Spleen (tissue), 13 donors: ENCODE measurements at places on chromosomes 7 and 10.

- no peak for DNase-seq
Observed at GRCh38 chr10:74983383-74983782, 128.1 kb upstream of the SAMD8 start.

DNA sequence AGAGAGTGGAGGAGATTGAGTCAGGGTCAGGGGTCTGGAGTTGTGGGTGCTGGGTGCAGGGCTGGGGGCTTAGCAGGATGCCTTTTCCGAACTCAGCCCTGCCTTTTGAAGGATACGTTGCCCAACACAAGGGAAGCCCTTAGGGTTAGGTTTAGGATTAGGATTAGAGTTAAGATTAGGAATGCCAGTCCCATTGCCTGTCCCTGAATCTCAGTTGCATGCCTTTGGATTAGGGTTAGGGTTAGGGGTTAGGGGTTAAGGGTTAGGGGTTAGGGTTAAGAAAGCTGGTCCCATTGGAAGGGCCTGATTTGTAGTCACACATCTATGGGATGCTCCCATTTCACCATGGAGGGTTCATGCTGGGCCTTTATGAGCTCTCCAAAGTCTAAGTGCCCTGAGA, 20.8 kb upstream of the ZNF488 start:
- DNase-seq = no peak

DNA sequence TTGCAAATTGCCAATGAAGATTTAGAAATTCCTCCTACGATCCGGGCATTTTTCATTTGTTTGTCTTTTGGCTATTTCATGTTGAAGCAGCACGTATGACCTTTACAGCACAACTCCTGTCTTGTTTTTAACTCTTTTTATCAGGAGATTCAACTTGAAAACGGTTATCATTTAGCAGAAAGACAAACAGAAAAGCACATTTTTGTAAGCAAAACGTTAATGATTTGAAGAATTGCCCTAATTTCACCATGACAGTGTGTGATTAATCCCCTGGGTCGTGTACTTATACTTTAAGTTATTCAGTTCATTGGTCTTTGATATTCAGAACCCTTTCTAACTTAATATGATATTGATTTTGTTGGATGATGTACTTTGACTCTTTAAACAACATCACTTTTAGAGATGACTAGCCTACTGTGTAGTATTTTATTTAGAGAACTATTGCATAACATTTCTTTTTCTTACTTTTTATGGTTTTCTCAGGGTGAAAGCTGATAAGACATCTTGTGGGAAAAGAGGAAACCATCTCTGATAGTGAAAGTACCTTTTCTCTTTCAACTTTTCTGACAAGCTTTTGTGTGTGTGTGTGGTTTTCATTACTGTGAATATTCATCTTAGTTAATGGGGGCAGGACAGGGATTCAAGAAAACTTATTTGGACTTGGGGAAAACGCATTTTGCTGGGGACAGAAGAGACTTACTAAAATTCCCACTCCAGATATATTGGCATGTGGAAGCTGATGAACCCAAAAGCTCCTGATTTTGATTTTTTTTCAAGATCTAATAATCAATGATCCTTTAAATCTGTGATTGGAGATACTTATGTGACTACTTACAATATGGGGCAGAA, 8.1 kb downstream of the HHEX start:
- no peak for DNase-seq

- DNase-seq = no peak
Observed at GRCh38 chr10:76334255-76334654, 902.8 kb downstream of the LRMDA start.

- DNase-seq = no peak
Observed at GRCh38 chr7:155987681-155988235, 175.5 kb upstream of the SHH start.

GRCh38 chr10:4653160-4653559, 172.8 kb upstream of the AKR1E2 start:
- DNase-seq = no peak

GRCh38 chr7:149772956-149773434, 393 bp downstream of the ZNF467 start:
- DNase-seq = peak; percentile 91

GRCh38 chr10:82628373-82628772, 753.4 kb downstream of the NRG3 start:
- DNase-seq = no peak

DNA sequence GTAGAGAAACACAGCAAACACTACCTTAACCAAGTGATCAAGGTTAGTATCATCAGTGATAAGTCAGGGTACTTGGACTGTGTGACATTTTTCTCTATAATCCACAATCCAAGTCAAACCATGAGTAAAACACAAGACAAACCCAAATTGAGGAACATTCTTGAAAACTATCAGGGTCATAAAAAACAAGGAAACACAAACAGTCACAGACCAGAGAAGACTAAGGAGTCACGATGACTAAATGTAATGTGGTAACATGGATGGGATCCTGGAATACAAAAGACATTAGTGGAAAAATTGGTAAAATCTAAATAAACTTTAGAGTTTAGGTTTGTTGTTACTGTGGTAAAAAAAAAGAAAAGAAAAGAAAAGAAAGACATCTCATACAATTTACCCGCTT, 103.8 kb downstream of the ARMH3 start:
- DNase-seq = no peak

- no peak for DNase-seq
Observed at GRCh38 chr7:80859272-80859970, 59.4 kb downstream of the SEMA3C start.

DNA sequence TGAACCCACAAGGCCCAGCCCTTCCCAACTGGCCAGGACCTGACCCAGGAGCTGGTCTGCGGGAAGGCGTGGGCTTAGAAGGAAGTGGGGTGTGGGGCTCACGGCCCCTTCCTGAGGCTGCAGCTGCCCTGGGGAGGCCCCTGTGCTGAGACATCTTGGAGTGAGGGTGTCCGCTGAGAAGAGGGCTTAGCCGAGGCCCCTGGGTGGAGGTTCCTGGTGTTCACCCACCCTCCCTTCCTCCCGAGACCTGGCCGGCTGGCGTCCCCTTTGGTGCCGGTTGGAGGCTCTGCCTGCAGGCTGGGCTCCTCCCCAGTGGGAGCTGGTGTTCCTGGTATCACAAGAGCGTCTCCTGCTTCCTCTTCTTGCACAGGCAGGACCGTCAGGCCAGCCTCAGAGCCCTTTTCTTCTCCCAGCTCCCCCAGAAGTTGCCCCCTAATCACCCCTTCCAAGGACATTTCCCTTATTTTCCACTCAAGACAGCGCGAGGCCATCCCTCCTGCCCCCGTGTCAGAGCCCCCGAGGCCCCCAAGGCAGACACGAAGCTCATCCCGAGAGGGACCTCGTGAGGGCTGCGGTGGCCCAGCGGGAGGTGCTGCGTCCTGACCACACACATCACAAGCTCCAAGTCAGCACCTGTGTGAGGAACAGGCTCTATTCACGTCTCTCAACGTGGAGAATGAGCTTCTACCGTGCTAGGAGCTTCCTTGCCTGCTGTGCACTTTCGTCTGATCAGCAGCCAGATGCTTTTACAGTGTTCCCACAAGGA, 25.1 kb upstream of the FAM20C start:
- DNase-seq = peak; percentile 79

- DNase-seq = no peak
Observed at GRCh38 chr10:117635826-117636225, 93.3 kb downstream of the EMX2 start.

GRCh38 chr7:112080441-112080840, 125.8 kb downstream of the DOCK4 start:
- no peak for DNase-seq

GRCh38 chr10:23359692-23360380, 15.2 kb upstream of the C10orf67 start:
- DNase-seq = no peak

GRCh38 chr10:44747593-44748172, 163.5 kb upstream of the TMEM72 start:
- DNase-seq = no peak

DNA sequence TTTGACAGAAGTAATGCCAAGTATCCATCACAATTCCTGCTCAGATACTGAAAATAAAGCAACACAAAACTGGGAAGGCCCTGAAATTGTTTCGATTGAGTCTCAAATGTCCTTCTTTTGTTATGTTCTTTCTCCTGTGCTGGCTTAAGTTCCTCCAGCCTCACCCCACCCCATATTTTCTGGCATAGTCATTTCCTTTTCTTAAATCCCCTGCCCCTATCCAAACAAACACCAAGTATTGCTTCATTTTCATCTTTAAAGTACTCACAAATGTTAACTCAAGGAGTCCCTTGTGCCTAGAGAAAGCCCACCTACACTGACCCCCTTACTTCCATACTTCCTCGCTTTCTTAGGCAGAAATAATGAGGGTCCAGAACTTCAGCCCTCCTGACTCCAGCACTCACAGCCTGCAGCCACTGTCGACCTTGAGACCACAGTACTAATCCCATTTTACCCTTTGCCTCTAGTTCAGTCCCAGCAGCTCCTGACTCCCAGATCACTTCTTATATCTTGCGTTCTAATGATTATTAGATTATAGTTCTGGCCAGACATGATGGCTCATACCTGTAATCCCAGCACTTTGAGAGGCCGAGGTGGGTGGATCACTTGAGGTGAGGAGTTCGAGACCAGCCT, 73.2 kb upstream of the ST8SIA6 start:
- DNase-seq = no peak

DNA sequence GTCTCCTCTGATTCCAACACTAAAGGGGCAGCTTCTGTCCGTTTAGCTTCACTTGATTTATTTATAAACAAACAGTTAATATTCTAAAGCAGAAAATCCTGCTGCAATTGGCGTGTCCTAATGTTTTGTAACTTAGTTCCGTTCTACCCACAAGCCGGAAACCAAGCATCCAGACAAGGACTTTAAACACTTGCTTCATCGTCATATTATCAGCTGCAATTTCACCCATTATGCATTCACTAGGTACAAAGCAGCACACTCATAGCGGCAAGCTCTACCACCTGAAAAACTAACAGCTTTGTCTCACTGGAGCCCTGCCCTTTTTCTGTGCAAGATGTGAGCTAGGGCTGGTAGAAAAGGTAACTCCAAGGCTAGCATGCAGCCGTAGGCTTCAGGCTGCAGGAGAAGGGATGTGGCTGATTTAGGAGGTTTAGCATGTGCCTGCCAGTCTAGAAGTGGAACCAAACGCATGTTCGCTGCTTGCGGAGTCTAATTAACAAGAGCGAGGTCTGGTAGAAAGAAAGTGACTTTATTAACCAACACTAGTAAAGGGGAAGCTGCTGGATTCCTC, 43.7 kb upstream of the BPGM start:
- no peak for DNase-seq

DNA sequence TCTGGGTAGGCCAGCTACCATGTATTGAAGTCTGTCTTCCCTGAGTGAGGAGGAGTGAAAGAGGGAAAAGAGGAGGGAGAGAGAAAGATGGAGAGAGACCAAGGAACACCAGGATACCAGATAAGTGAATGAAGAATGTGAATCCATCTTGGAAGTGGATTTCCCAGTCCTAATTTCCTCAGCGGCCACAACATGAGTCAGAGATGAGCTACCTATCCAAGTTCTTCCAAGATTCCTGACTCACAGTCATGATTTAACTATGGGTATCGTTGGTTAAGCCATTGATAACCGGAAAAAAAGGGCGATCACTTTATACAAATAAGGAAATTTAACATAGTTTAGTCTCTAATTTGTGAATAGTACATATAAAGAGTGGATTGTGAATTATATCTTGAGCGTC, 561.8 kb downstream of the ATRNL1 start:
- DNase-seq = no peak

- no peak for DNase-seq
Observed at GRCh38 chr7:112283382-112283910, 77.0 kb downstream of the ZNF277 start.

DNA sequence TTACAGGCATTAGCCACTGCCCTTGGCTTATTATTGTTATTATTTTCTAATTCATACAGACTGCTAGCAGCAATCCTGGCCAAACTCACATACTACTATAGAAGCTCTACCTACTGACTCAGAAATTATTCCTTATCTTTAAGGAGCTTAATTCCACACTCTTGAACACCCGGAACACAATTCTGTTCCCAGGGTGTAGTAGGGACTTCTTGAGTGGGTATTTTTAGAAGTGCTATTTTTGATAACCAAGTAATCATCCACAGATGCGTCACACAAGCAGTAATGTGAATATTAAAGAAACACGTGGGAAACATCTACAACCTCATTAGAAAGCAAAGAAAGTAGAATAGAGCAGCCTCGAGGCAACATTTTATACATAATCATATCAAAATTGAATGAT, 149.2 kb downstream of the PTEN start:
- DNase-seq = no peak

GRCh38 chr10:121594076-121594475, 4.2 kb downstream of the FGFR2 start:
- DNase-seq = no peak

DNA sequence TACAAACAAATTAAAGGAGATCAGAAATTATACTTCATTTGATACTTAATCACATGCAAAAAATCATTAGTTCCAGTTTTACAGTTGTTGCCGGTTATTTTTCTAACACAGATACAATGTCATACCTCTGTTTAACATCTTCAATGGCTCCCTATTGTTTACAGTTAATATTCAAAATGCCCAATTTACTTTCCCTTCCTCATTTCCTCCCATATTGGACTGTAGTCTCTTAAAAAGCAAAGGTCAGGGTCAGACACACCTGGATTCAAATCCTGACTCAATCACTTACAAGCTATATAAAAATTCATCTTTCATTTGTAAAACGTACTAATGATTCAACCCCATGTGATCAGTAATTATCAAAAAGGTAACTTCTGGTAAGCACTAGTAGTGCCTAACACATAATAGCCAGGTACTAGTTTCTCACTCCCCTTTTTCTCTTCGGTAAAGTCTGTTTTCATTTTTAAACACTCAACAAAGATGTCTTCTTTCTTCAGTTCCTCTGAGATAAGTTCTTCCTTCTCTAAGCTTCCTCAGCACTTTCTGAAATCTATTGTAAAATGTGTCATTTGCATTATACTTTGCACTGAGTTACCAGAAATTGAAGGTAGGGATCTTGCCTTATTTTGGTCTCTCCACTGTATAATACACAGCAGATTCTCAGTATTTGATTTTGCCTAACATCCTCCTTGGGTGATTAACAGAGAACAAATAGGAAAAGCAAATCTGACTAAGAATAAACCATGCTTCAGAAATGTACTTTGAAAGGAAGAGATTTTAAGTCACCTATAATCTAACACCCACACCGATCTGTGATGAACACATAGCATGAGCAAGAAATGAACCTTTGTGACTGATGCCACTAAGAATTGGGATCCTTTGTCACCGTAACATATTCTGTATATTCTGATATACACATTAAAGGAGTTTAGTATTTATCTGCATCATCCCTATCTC, 16.1 kb downstream of the KMT2C start:
- no peak for DNase-seq

GRCh38 chr10:12777840-12778585, 223.5 kb downstream of the CCDC3 start:
- no peak for DNase-seq

DNA sequence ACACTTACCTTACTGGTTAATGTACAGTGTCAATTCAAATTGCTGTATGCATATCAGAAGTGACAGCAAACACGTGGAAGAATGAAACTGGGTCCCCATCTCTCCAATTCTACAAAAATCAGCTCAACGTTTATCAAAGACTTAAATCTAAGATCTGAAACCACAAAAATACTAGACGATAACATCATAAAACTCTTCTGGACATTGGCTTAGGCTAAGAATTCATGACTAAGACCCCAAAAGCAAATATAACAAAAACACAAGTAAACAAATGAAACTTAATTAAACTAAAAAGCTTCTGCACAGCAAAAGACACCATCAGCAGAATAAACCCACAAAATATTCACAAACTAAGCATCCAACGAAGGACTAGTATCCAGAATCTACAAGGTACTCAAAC, 35.9 kb upstream of the PFKP start:
- DNase-seq = no peak

- DNase-seq = no peak
Observed at GRCh38 chr10:121942749-121943416, 15.1 kb upstream of the ATE1 start.

GRCh38 chr7:249989-250388, 40.0 kb upstream of the FOXL3 start:
- no peak for DNase-seq
